ENCODE measurements at places on chromosomes 12 and 14. TPM values are rescaled to one million over a fixed set of nuclear protein-coding genes. Genes with fewer than 3 reads are reported as not detected.

Gene PLEKHG3
- polyA plus RNA-seq: 7.1 TPM

Gene CCDC38
- not detected for polyA plus RNA-seq

Gene TMCC3
- not detected for polyA plus RNA-seq

Gene BHLHE41
- polyA plus RNA-seq: 4.0 TPM

Gene ABCC9
- polyA plus RNA-seq: 9.4 TPM

Gene TMPRSS12
- not detected for polyA plus RNA-seq

Gene CYP46A1
- polyA plus RNA-seq: 0.09 TPM

Gene C12orf54
- polyA plus RNA-seq: not detected

Gene RASSF9
- polyA plus RNA-seq: 0.16 TPM

Gene GIT2
- 49.0 TPM for polyA plus RNA-seq

Gene TRPV4
- 13.4 TPM for polyA plus RNA-seq

Gene PALS1
- 9.3 TPM for polyA plus RNA-seq

Gene LYZ
- polyA plus RNA-seq: not detected

Gene PARPBP
- 6.4 TPM for polyA plus RNA-seq

Gene BRMS1L
- polyA plus RNA-seq: 6.4 TPM
